Occipital lobe (tissue), 3 donors: ENCODE measurements at places on chromosomes 7 and 10. TPM values are rescaled to one million over a fixed set of nuclear protein-coding genes. Genes with fewer than 3 reads are reported as not detected.

The LRRD1 gene
- 0.78 TPM for total RNA-seq

The ARHGEF35 gene
- total RNA-seq, result 0.78 TPM

The OR2A1 gene
- not detected for total RNA-seq

The SLC18A3 gene
- total RNA-seq, result not detected

The ITGA8 gene
- total RNA-seq, result 2.8 TPM
